Ovary (tissue), 10 donors: ENCODE measurements at places on chromosomes 16 and 17. TPM values are rescaled to one million over a fixed set of nuclear protein-coding genes. Genes with fewer than 3 reads are reported as not detected.

GRCh38 chr17:29847527-29848400 lies 82.3 kb downstream of the SSH2 start:
- DNase-seq: no peak

GRCh38 chr17:63697341-63698286 lies 2.3 kb downstream of the LIMD2 start:
- peak; percentile 42 for DNase-seq

- peak; percentile 81 for DNase-seq
Measured at GRCh38 chr16:3938843-3939624, 58.5 kb upstream of the CREBBP start.

DNA sequence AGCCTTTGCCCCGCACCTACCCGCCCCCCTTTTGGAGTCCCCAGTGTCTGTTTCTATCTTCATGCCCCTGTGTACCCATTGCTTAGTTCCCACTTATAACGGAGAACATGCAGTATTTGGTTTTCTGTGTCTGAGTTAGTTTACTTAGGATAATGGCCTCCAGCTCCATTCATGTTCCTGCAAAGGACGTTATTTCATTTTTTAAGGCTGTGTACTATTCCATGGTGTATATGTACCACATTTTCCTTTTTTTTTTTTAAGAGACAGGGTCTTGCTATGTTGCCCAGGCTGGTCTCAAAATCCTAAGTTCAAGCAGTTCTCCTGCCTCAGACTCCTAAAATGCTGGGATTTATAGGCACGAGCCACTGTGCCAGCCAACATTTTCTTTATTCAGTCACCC lies 4.1 kb upstream of the TGFB1I1 start:
- no peak for DNase-seq

DNA sequence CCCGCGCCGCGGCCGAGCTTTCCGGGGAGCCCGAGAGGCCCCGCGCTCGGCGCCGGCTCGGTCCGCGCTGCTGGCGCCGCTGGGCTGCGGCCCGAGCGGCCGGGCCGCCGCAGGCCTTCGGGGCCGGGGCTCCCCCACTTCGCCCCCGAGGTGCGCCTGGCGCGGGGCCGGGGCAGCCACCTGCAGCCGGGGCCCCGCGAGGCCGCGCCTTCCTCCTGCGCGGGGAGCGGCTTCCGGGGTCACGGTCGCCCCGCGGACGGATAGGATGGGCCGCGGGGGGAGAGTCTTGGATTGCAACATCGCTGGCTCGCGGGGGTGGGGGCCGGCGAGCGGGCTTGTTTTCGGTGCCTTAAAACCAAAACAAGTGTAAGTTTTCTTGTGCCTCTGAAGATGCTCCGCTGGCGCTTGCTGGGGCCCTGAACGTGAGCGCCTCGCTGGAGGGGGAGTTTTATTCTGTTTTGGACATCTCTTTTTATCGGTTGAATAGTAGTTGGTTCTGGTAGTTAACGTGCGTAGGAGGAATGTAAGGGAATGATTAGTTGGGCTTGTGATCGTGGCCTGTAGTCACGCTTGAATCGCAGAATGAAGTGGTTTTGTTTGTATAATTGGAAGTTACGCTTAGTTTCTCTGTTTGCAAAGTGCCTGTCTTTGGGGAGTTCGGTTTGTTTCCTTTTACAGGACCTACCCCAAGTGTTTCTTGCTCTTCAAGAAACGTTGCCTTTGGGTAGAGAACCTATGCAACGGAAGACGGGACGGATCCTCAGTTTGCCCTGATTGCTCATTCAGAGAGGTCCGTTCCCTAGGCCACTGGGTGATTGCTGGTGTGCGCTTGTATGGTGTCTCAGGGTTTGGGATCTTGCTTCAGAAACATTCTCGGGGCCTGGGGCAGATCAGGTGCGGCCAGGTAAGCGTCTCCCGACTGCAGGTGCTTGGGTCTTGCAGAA lies 724 bp downstream of the UBE2I start:
- peak; percentile 83 for DNase-seq

- no peak for DNase-seq
Measured at GRCh38 chr16:68517606-68518166, 21.4 kb upstream of the ZFP90 start.

DNA sequence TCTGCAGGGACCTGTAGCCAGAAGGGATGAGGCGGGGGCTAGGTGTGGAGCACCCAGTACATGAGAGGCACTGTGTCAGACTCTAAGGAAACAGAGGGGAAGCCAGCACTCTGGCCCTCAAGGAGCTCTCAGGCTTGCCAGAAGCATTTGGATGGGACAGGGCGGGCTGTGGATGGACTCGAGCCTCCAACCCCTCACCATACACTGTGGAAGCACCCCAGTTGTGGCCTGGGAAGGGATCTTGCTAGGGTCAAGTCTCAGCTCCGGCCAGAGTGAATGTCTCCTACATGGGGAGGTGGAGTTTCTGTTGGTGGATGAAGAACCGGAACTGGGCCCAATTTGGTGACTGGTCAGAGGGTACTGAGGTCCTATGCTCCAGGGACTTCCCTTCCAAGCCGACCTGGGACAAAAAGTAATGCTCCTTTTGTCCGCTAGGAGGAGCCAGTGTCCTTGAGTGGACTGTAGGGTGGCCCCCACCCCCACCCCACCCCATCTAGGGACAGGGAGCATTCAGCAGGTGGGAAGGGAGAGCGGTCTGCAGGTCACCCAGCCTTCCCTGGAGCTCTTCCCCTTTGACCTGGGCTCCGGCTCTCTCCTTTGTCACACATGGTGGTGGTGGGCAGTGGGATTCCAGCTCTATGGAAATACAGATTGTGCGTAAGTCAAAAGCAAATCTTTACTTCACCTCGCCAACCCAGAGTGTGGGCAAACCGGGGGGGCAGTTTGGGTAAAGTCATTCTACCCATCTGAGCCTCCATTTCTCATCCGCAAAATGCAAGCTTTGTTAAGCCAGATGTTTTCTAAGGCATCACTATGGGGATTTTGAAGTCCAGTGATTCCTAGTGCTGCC lies 20.4 kb upstream of the PHB1 start:
- no peak for DNase-seq

DNA sequence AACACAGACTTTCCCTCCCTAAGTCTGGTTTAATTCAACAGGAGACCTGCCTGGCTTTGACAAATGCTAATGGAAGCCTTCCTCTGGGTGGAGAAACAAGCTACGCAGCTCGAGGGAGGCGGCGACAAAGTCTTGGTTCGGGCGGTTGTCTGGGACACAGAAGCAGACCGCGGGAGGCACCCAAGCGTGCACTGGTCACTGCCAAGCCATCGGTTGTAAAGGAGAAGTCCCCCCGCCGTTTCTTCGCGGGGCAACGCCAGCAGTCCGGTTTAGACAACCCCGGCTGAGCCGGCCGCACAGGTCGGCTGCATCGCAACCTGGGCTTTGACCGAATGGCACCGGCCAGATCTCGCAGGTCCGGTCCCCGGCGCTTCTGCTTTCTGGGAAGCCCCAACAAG lies 586 bp downstream of the GLYR1 start:
- no peak for DNase-seq

- peak; percentile 59 for DNase-seq
Measured at GRCh38 chr16:89565506-89566372, 5.3 kb downstream of the RPL13 start.

- DNase-seq: no peak
Measured at GRCh38 chr16:48619547-48619946, 9.6 kb upstream of the N4BP1 start.

MAP2K6 gene
- 2.3 TPM for total RNA-seq

CACNG1 gene
- not detected for total RNA-seq
